ENCODE measurements at places on chromosomes 4 and X. TPM values are rescaled to one million over a fixed set of nuclear protein-coding genes. Genes with fewer than 3 reads are reported as not detected.

The CTAG1B gene
- not detected for total RNA-seq

The COX7B2 gene
- not detected for total RNA-seq

The ADH1C gene
- total RNA-seq: 6.1 TPM

The AKAP4 gene
- total RNA-seq: not detected

The SLC38A5 gene
- 40.0 TPM for total RNA-seq

The UGDH gene
- 243 TPM for total RNA-seq

All from bronchial smooth muscle cell (primary cell).